ENCODE measurements at places on chromosomes 6 and 20. TPM values are rescaled to one million over a fixed set of nuclear protein-coding genes. Genes with fewer than 3 reads are reported as not detected.

GRCh38 chr6:168416531-168416930 lies 24.5 kb upstream of the SMOC2 start:
- no peak for DNase-seq
- no peak overlapping the region for H3K27ac ChIP-seq
- H3K4me3 ChIP-seq = no peak overlapping the region
- H3K27me3 ChIP-seq = peaks cover 59% of the 10 kb centered on the region

- peaks cover 14% of the 10 kb centered on the region for H3K27me3 ChIP-seq
- H3K36me3 ChIP-seq = no peaks in the 10 kb centered on the region
- H3K4me3 ChIP-seq = no peak overlapping the region
- no peaks in the 10 kb centered on the region for H3K4me1 ChIP-seq
These were observed 103.9 kb upstream of the AFDN start for GRCh38 chr6:167722634-167723309.

The BPIFB1 gene
- 8.5 TPM for total RNA-seq

GRCh38 chr6:164757451-164757850 lies 552.0 kb downstream of the C6orf118 start:
- DNase-seq = no peak
- H3K4me1 ChIP-seq = no peaks in the 10 kb centered on the region
- H3K27me3 ChIP-seq = no peaks in the 10 kb centered on the region
- H3K4me3 ChIP-seq = no peak overlapping the region

GRCh38 chr6:252775-253535 lies 39.3 kb upstream of the DUSP22 start:
- H3K4me3 ChIP-seq = no peak overlapping the region
- H3K4me1 ChIP-seq = no peaks in the 10 kb centered on the region
- H3K27me3 ChIP-seq = peaks cover 14% of the 10 kb centered on the region
- H3K27ac ChIP-seq = no peak overlapping the region
- H3K36me3 ChIP-seq = no peaks in the 10 kb centered on the region

DNA sequence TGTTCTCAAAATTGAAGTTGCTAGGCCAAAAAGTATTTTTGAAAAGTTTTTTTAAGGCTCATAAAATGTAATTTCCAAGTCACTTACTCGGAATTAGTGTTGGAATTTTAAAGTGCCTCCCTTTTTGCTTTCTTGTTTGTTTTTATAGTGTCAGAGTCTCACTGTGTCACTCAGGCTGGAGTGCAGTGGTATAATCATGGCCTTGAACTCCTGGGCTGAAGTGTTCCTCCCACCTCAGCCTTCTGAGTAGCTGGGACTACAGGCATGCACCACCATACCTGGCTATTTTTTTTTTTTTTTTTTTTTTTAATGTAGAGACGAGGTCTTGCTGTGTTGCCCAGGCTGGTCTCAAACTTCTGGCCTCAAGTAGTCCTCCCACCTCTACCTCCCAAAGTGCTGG lies 40.0 kb upstream of the GNRH2 start:
- no peak for DNase-seq
- peaks cover 4% of the 10 kb centered on the region for H3K36me3 ChIP-seq
- no peak overlapping the region for H3K27ac ChIP-seq
- no peak overlapping the region for H3K4me3 ChIP-seq

DNA sequence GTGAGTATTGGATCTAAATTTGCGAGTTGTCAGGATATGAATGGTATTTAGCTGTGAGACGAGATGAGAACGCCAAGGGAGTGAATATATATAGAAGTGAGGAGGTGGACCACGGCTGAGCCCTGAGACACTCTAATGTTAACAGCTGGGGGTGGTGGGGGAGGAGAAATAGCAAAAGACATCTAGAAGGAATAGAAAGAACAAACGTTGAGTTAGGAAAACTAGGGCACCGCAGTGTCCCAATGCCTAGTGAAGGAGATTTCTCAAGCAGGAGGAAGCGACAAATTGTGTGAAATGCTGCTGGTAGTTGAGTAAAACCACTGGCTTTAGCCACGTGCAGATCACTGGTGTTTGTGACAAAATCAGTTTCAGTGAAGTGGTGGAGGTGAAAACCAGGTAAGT lies 56.9 kb downstream of the CD164 start:
- H3K27me3 ChIP-seq = no peaks in the 10 kb centered on the region
- DNase-seq = no peak
- H3K4me1 ChIP-seq = no peaks in the 10 kb centered on the region

GRCh38 chr6:7960141-7960540 lies 49.6 kb upstream of the TXNDC5 start:
- H3K27ac ChIP-seq = no peak overlapping the region
- H3K4me3 ChIP-seq = no peak overlapping the region
- no peaks in the 10 kb centered on the region for H3K36me3 ChIP-seq
- no peaks in the 10 kb centered on the region for H3K27me3 ChIP-seq
- no peak for DNase-seq
- H3K4me1 ChIP-seq = no peaks in the 10 kb centered on the region

GRCh38 chr6:37663019-37663810 lies 34.5 kb downstream of the MDGA1 start:
- H3K36me3 ChIP-seq = no peaks in the 10 kb centered on the region
- H3K27ac ChIP-seq = no peak overlapping the region
- no peaks in the 10 kb centered on the region for H3K4me1 ChIP-seq
- DNase-seq = no peak

The SYNCRIP gene
- total RNA-seq = 153 TPM

DNA sequence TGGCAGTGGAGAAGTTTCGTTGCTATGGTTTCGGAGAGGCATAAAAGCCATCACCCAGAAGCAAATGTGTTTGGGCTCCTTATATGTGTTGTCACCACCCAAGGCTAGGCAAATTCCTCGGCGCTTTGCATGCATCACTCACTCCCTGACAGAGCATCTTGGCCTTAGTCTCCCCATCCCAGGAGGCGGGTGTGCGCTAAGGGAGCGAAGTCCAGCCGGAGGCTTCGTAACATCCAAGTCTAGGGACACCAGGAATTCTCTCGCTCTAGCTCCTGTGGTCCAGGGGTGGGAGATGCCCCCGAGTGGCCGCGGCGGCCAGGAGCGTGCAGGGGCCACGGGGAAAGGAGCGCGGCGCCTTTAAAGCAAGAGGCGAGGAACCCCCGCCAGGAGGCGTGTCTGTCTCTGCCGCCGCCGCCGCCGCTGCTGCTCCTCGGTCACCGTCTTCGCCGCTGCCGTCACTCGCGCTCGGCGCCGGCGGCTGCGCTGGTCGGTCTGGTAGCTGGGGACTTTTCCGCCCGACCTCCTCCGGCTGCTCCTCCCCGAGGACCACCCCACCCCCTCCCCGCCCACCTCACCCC lies at the start of gene GRIK2:
TSS of gene GRIK2 (plus strand) at position 458 of the 578 bp plus-strand sequence.
- no peak within 1 kb of the TSS for H3K27ac ChIP-seq
- DNase-seq = peak; percentile 76
- peak within 1 kb of the TSS; percentile 74 for H3K4me3 ChIP-seq
- no peaks in the 10 kb centered on the region for H3K27me3 ChIP-seq
- H3K36me3 ChIP-seq = peaks cover 11% of the 10 kb centered on the region

- peak overlapping the region; percentile 19 for H3K27ac ChIP-seq
- H3K36me3 ChIP-seq = no peaks in the 10 kb centered on the region
- DNase-seq = peak; percentile 81
- no peaks in the 10 kb centered on the region for H3K27me3 ChIP-seq
- peaks cover 15% of the 10 kb centered on the region for H3K4me1 ChIP-seq
- H3K4me3 ChIP-seq = peak overlapping the region; percentile 29
These were observed 39.0 kb downstream of the GMPR start for GRCh38 chr6:16277101-16277981.

The HLA-DQB1 gene
- 190 TPM for total RNA-seq

DNA sequence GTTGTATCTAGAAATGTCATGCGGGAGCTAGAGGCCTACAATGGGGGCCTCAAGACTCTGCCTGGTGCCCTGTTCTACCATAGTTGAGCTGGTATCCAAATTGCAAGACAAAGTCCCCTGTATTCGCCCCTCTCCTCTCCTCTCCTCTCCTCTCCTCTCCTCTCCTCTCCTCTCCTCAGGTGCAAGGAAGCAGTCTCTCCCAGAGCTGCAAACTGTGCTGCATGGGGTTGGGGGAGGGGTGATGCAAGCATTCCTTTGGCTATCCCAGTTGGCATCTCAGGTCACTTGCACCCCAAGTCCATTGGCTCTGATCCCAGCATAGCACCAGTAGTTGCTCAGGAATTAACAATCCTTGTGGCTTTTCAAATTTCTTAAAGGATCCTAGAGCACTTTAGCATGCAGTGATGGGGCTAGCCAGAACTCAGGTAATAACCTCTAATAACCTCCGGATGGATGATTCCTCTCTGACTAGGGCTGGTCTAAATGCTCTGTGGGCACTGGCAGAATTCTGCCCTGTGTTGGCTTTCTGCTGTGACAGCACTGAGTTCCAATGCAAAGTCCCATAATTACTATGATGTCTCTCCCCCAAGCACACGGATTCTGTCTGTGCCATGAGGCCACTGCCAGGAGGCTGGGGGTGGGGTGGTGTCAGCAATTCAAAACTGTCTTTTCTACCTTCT lies 35.3 kb downstream of the TAF11 start:
- no peak for DNase-seq
- no peak overlapping the region for H3K4me3 ChIP-seq
- H3K27me3 ChIP-seq = no peaks in the 10 kb centered on the region
- no peaks in the 10 kb centered on the region for H3K4me1 ChIP-seq
- H3K27ac ChIP-seq = no peak overlapping the region
- H3K36me3 ChIP-seq = peaks cover 44% of the 10 kb centered on the region

The STX7 gene
- total RNA-seq = 66.8 TPM

The EPPIN gene
- not detected for total RNA-seq

The RRAGD gene
- total RNA-seq = 1.7 TPM

DNA sequence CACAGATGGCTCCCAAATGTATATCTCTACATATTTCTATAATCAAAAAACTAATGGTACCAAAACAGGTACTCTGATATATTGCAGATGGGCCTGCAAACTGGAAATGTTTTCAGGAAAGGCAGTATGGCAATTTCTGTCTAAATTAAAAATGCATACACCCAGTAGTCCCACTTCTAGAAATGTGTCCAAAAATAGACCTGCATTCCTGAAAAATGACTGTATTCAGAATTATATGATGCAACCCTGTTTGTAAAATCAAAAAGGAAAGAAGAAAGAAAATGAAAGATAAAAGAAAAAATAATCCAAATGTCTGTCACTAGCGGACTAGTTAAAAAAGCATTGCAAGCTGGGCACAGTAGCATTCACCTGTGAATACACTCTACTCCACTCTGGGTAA lies 12.9 kb upstream of the MICB start:
- peaks cover 37% of the 10 kb centered on the region for H3K27me3 ChIP-seq
- no peak for DNase-seq
- H3K4me3 ChIP-seq = no peak overlapping the region

The GGTLC1 gene
- not detected for total RNA-seq

GRCh38 chr20:46264391-46265266 lies 43.7 kb downstream of the CDH22 start:
- DNase-seq = no peak
- peaks cover 72% of the 10 kb centered on the region for H3K27me3 ChIP-seq
- H3K27ac ChIP-seq = no peak overlapping the region
- H3K4me3 ChIP-seq = no peak overlapping the region
- H3K36me3 ChIP-seq = no peaks in the 10 kb centered on the region
- H3K4me1 ChIP-seq = no peaks in the 10 kb centered on the region

DNA sequence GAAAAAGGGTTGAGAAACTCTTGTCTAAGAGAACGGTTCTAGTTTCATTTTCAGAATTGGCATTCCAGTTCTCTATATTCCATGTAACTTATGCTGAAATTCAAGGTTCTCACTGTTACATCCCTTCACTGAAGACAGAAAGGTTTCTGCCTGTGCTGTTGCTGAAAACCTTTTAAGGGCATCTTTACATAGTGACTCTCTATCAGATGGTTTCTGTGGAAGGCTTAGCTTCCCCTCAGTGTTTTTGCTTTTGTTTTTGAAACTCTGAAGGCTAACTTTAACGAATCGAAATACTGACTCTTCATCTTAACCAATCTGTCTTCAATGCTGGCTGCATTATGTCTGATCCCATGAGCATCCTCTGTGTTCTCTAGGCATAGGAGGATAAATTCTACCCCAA lies 1286.2 kb upstream of the EYS start:
- no peak for DNase-seq
- no peak overlapping the region for H3K27ac ChIP-seq
- H3K4me1 ChIP-seq = no peaks in the 10 kb centered on the region
- no peaks in the 10 kb centered on the region for H3K27me3 ChIP-seq
- no peaks in the 10 kb centered on the region for H3K36me3 ChIP-seq

The C20orf141 gene
- not detected for total RNA-seq

The SNAP91 gene
- total RNA-seq = not detected

DNA sequence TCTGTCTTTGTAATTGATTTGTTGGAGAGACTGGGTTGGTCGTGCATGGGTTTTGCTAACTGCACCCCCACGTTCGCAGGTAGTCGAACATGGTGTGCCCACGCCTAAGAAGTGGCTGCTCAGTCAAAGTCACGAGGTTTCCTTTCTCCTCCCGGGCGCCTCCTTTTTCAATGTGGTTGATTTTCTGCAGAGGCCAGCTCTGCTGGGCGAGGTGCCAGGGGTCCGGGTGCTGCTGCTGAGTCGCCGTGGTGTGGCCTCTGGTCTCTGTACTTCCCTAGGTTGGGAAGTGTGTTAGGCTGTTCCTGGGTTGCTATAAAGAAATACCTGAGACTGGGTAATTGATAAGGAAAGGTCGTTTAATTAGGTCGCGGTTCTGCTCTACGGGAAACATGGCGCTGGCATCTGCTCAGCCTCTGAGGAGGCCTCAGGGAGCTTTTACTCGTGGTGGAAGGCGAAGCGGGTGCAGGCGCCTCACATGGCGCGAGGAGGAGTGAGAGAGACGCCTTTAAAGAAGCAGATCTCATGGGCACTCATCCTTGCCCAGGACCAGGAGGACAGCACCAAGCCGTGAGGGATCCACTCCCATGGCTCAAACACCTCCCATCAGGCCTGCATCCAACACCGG lies 14.1 kb downstream of the OSBPL2 start:
- H3K4me1 ChIP-seq = peaks cover 23% of the 10 kb centered on the region
- no peak overlapping the region for H3K4me3 ChIP-seq
- no peak for DNase-seq
- H3K27me3 ChIP-seq = no peaks in the 10 kb centered on the region
- no peak overlapping the region for H3K27ac ChIP-seq
- H3K36me3 ChIP-seq = peaks cover 25% of the 10 kb centered on the region

DNA sequence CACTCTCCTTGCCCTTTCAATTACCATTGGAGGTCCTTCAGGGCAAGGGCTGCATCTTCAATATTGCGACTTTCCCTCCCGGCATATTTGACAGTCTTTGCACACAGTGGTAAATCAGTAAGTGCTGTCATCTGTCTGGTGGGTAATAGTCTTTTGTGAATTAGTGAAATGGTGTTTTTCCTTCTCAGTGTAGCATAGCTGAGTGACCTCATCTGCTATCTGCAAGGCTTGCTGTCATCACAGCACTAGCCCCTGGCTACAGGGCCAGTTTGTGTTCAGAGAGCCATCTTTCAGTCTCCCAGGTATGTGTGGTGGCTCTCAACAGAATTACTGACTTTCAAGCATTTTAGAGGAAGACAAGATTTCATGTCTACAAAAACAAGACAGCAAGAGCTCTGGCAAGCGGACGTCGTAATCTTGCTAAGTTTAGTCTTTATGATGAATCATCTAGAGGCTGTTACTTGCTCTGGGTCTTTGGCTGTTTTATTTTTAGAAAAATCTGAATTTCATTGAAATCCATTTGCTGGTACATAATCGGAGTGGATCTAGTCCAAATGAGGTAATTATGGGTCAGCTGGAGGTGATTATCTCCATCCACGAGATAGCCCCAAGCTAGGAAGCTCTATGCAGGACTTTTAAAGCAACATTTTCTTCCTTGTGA lies 528.9 kb downstream of the EPM2A start:
- H3K27me3 ChIP-seq = no peaks in the 10 kb centered on the region
- no peaks in the 10 kb centered on the region for H3K36me3 ChIP-seq
- no peaks in the 10 kb centered on the region for H3K4me1 ChIP-seq
- no peak for DNase-seq
- no peak overlapping the region for H3K27ac ChIP-seq
- no peak overlapping the region for H3K4me3 ChIP-seq

- H3K36me3 ChIP-seq = no peaks in the 10 kb centered on the region
- H3K4me3 ChIP-seq = no peak overlapping the region
- no peak for DNase-seq
- no peak overlapping the region for H3K27ac ChIP-seq
- H3K27me3 ChIP-seq = no peaks in the 10 kb centered on the region
These were observed 56.6 kb downstream of the SLC23A2 start for GRCh38 chr20:4944518-4945313.

The EGFL8 gene
- total RNA-seq = 20.2 TPM

All from Calu3 (cell line).